Karpas-422 (cell line): ENCODE measurements at places on chromosomes 2 and 18.
A peak's percentile ranks its signal among the peaks of the same experiment; 100 is the strongest.

DNA sequence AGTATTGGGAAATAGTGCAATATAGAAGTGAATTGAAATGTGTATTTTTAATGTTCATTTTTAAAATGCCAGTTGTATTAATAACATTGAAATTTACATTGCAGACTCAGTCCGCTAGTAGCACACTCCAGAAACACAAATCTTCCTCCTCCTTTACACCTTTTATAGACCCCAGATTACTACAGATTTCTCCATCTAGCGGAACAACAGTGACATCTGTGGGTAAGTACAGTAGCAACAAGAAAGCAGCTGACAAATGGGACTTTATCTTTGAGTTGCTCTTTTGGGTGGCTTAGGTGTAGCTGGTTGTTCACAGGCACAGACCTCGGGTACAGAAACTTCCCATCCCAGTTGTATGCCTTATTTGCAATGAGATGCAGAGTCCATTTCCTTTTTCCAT is 118.2 kb upstream of the IL1R2 start:
- peak; percentile 71 for DNase-seq

GRCh38 chr18:8751692-8752091 is 46.3 kb downstream of the MTCL1 start:
- DNase-seq = no peak

GRCh38 chr2:138974651-138975050 is 194.5 kb upstream of the NXPH2 start:
- no peak for DNase-seq

GRCh38 chr18:52183107-52183506 is 156.9 kb upstream of the DCC start:
- no peak for DNase-seq

GRCh38 chr18:45100321-45101105 is 419.8 kb downstream of the SETBP1 start:
- DNase-seq = no peak

DNA sequence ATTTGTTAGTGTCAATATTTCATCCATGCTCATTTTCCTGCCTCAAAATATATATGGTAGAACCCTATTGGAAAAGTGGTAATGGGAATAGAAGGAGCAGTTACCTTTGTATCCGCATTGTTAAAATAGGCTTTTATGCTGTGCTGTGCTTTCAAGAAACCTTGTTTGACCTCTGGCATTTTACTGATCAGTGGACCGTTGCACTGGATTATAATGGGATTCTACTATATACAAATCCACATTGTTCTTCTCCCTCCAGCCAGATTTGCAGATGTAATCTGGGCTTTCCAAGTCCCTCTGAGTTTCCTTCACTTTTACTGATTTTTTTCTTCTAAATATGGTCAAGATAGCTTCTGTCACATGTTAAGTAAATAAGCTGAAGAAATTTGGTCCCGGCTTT is 23.3 kb upstream of the FAM237A start:
- no peak for DNase-seq

DNA sequence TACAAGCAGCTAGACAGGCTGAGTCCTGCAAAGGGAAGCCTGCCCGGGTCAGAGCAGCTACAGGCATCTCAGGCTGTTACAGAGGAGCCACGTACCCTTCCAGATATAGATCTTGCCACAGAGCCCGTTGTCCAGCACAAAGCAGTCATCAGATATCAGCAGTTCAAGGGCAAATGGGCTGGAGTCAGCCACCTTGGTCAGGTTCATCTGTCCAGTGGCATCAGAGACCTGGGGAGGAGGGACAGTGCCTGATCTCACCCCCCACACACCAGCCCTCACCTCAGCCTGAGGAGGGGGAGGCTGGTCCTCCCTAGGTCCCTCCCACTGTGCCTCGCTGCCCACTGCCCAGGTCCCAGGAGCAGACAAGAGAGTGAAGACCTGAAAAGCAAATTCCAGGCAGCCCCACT is 12.2 kb downstream of the CAPG start:
- no peak for DNase-seq

- DNase-seq = no peak
Measured at GRCh38 chr2:144071461-144071860, 448.5 kb downstream of the ZEB2 start.

GRCh38 chr18:68083776-68084175 is 567.3 kb upstream of the DSEL start:
- DNase-seq = no peak

DNA sequence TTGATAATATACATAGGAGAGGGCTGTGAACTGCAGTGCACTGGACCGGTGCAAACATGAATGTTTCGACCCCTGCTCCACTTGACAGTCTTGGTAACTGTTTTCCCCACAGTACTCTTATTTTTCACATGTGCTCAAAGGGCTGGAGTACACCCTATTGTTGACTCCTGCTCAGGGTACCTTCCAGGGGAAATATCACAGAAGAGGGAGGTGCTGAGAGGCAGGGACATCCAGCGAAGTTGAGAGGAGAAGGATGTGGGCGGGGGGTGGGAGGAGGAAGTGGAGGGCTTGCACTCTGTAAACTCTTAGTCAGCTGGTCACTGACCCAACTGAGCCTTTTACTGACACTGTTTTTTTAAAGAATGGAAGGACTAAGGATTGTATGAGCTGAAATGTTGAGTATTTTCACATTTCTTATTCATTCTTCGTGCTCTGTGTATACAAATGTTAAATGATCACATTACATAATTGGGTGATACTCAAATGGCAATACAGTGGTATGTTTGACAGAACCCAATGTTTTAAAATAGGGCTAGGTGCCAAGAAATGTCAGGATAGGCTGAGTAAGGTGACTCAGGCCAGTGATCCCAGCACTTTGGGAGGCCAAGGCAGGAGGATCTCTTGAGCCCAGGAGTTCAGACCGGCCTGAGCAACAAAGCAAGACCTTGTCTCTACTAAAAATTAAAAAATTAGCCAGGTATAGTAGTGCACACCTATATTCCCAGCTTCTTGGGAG is 10.0 kb downstream of the INPP4A start:
- no peak for DNase-seq

DNA sequence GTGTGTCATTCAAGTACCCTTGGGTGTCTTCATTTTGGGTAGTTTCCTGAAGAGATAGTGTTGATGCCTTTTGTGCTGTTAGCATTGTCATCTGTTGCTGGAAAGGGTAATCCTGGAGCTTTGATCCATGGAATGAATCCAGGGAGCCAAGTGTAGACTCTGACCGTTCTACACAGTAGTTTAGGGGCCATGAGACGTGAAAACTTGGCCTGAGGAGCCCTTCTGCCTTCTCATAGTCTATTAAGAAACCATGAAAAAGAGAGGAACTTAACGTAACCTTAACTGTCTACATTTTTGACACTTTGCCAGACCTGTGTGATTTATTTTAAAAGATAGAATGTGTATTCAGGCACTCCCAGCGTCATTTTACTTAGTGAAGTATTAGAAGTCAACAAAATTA is 194.0 kb downstream of the BABAM2 start:
- DNase-seq = no peak

- peak; percentile 55 for DNase-seq
Measured at GRCh38 chr2:160534996-160535395, 41.4 kb upstream of the RBMS1 start.

- DNase-seq = peak; percentile 68
Measured at GRCh38 chr18:9135912-9136314, 668 bp upstream of the ANKRD12 start.

- no peak for DNase-seq
Measured at GRCh38 chr2:150427298-150427697, 60.2 kb downstream of the RND3 start.

GRCh38 chr2:42025151-42025582 is 22.7 kb upstream of the PKDCC start:
- DNase-seq = no peak

- DNase-seq = no peak
Measured at GRCh38 chr2:28624793-28625701, 126.6 kb upstream of the PPP1CB start.

- DNase-seq = no peak
Measured at GRCh38 chr2:172859581-172860335, 124.1 kb downstream of the RAPGEF4 start.

DNA sequence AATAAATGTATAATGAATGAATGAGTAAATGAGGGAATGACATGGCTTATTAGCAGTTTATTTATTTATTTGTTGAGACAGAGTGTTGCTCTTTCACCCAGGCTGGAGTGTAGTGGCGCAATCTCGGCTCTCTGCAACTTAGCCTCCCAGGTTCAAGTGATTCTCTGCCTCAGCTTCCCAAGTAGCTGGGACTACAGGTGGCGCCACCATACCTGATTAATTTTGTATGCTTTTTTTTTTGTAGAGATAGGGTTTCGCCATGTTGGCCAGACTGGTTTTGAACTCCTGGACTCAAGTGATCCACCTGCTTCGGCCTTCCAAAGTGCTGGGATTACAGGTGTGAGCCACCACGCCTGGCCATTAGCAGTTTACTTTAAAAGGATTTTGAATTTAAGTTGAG is 100.3 kb upstream of the CAVIN2 start:
- no peak for DNase-seq

DNA sequence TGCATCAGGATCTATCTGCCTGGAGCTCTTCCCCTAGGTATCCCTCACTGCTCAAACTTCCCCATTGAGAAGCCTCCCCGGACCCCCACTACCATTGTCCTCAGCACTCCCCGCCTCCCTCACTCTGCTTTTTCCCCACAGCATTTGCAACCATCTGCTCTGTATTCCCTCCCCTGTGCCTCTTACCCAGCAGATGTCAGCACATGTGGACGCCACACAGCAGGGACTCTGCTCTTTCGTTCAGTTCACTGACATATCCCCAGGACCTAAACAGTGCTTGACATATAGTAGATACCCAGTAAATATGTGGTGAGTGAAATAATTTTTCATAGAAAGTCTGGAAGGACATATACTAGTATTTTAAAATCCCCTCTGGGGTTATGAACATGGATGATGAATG is 101.1 kb downstream of the TMEM247 start:
- DNase-seq = no peak

DNA sequence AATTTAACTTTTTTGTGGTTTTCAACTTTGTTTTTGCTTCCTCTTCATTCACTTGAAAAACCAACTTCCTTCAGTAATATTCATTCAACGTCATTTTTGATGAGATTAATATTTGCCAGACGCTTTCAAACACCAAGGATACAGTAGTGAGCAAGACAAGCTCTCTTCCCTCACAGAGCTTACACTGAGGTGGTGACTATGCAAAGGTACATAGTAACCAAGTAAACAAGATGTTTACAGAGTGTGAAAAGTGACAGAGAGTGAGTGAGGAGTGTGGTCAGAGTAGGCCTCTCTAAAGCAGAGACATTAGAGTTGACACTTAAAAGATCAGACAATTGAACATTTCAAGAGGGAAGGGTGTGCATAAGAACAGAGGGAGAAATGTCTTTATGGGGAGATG is 155.5 kb downstream of the TMEM247 start:
- DNase-seq = no peak

DNA sequence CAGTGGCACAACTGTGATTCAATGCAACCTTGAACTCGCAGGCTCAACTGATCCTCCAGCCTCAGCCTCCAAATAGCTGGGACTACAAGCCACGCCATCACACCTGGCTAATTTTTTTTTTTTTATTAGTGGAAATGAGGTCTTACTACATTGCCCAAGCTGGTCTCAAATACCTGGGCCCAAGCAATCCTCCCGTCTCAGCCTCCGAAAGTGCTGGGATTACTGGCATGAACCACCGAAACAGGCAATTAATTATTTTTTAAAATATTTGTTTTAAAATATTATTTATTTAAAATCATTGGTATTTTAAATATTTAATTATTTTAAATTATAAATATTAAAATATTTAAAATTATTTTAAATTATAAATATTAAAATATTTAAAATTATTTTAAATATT is 24.5 kb downstream of the SRBD1 start:
- DNase-seq = no peak

DNA sequence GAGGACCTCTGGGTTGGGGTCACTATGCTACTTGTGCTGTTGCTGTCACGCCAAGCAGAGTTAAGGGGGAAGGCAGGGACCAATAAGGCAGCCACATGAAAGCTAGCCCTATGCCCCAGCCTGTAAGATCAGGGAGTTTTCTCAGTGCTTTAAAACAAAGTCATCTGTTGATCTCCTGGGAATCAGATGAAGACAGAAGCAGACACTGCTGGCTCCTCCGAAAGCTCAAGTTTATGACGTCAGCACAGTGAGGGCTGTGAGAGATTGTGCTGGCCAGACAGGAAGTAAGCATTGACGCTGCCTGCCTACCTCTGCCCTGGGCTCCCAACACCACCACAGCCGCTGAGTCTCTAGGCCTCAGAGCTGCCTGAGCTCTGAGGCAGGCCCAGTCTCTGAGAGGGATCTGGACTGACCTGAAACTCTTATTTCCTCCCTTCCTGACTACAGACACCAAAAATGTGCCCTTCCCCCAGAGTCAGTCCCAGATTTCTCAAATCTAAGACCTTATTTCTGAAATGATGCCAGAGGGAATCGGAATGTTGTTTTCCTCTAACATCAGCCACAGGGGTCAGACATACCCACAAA is 118.1 kb upstream of the EPAS1 start:
- DNase-seq = no peak

DNA sequence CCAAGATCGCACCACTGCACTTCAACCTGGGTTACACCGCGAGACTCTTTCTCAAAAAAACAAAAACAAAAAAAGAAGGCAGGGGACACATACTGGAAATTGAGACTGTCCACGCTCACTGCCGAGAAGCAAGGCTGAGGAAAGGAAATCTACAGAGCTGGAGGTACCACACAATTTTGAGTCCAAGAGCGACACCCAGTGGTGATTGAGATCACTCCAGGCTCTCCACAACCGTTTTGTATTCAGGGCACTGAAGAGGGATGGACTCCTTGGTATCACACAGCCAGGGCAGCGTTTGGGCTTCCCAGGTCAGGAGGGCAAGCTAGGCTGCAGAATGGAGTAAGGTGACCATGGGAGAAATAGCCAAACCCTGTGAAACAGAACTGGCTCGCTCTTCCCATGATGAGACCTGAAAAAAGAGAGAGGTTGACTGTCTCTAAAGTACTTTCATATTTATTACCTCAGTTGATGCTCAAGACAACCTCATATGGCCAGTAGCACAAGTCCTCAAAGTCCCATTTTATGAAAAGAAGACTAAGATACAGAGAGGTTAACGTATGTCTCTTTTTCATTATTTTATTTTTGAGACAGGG is 74.5 kb upstream of the YPEL5 start:
- peak; percentile 88 for DNase-seq
